ENCODE measurements at places on chromosomes 2 and 18.

GRCh38 chr2:136966485-136966884, 201.1 kb downstream of the THSD7B start:
- DNase-seq = no peak

DNA sequence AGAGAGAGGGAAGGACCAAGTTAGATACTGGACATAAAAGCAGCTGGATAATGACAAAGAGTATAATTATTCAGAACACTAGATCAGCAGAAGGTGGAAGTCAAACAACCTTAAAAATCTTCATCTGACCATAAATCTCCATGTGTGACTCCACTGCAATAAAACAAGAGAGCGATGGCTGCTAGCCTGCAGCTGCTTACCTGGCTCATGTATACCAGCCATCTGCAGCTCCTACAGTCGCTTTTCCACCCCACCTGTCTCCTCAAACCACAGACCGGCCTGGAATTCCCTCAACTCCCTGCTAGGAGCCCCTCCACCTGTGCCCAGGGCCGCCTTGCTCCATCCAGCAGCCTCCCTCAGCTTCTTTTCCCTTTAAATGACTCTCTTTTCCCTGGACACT, 64.5 kb downstream of the SLC4A5 start:
- DNase-seq = no peak

DNA sequence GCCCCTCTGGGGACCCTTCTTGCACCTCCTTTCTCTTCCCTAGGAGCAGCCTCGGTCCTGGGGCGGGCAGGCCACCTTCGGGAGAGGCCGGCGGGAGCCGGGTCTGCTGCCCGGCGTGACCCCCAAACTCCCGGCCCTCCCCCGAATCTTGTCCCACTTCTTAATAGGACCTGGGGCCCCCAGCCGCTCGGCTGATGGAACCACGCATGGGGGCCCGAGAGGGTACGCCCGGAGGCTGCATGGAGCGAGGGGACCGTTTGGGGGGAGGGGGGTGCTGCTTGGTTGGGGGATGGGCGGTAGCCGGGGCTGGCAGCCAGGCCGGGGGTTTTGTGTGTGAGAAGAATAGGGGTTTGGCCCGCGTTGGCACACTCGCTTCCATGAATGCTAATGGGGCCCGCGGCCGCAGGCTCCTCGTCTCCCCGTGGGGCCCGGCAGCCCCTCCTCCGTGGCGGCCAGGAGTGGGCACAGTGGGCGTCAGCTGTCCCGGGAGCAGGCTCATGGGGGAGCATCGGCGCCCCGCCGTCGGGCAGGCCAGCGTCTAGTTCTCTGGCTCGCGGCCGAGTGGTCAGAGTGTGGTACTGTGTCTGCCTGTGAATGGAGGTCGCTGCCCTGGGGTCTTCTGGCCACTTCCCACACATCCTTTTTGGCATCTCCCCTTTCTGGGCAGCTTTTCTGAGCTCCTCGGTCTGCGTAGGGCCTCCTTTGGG, 1.0 kb downstream of the GAREM2 start:
- DNase-seq = no peak

DNA sequence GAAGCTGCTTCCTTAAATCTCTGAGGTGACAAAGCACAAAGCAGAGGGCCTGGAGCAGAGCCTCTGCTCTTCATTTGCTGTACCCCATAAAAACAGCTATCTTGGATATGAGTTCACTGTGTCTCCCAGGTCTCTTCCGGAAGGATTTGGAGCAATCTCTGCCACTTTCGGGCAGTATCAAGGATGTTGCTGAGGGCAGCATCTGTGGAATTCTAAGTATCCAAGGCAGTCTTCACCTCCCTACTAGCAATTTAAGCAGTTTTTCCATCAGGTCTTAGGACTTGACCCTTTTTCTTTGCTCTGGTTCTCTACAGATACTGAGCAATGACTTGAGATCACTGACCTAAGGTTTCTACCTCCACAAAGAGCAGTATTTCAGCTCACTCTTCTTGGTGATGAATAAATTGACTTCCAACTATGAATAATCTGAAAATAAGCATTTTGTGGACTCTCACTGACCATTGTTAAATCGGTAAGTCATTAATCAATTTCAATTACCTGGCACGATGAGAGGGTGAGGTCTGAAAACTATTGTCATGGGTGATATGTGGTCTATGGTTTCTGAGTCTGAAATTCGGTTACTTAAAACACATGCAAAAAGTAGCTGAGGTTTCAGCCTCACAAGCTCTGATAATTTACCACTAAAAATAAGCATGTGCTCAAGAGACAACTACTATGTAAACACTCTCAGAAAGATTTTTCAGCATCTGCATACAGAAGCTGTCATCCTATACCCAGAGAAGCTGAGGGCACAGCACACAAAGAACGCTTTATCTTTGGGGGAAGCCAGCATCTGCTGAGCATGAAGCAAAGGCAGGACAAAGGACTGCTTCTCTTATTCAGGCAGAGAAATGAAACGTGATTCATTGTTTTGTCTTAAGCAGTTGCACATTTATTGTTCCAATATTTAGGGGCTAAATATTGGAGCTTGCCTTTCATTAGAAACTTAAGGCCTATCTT, 32.1 kb upstream of the SPATS2L start:
- no peak for DNase-seq

- no peak for DNase-seq
These were observed 21.9 kb upstream of the PAX3 start for GRCh38 chr2:222320436-222321395.

GRCh38 chr2:95122197-95122551, 566 bp upstream of the MRPS5 start:
- no peak for DNase-seq

GRCh38 chr2:72289736-72290135, 142.1 kb upstream of the CYP26B1 start:
- no peak for DNase-seq

- no peak for DNase-seq
These were observed 54.7 kb downstream of the MDH1 start for GRCh38 chr2:63643486-63643885.

DNA sequence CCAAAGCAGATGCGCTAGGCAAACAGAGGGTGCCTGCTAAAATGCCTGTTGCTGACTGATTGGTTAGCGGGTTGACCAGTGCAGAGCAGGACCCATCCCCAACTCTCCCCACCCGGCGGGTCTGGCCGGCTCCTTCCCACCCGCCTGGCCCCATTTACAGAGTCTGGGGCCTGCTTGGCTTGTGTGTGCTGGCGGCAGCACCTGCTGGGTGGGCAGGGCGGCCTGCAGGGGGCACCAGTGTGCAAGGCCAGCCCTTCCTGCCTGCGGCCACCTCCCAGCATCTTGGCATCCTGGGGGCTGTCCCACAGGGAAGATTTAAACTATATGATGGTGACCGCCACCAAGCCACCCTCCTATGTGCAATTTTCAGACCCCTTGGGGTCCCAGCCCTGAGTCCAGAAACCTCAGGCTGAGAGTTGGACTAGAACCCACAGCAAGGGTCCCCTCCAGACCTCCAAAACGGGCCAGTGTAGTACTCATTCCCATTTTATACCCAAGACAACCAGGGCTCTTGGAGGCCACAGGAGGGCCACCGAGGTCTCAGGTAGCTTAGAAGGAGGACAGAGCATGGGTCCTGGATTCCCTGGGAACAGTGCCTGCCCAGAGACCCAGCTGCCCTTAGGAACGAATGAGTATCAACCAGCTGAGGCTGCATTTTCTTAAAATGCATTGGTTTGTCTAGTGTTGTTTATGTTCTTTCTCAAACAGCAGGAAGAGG, 173.6 kb downstream of the SMAD7 start:
- peak; percentile 77 for DNase-seq

GRCh38 chr2:160310118-160310828, 110.2 kb upstream of the ITGB6 start:
- no peak for DNase-seq

- no peak for DNase-seq
These were observed 356.2 kb downstream of the GPD2 start for GRCh38 chr2:156792242-156792840.

GRCh38 chr2:215439404-215439803, 3.5 kb upstream of the FN1 start:
- DNase-seq = no peak

GRCh38 chr18:49738721-49739120, 74.6 kb downstream of the ACAA2 start:
- DNase-seq = no peak

- no peak for DNase-seq
These were observed 133.5 kb downstream of the SPTBN1 start for GRCh38 chr2:54589340-54590215.

DNA sequence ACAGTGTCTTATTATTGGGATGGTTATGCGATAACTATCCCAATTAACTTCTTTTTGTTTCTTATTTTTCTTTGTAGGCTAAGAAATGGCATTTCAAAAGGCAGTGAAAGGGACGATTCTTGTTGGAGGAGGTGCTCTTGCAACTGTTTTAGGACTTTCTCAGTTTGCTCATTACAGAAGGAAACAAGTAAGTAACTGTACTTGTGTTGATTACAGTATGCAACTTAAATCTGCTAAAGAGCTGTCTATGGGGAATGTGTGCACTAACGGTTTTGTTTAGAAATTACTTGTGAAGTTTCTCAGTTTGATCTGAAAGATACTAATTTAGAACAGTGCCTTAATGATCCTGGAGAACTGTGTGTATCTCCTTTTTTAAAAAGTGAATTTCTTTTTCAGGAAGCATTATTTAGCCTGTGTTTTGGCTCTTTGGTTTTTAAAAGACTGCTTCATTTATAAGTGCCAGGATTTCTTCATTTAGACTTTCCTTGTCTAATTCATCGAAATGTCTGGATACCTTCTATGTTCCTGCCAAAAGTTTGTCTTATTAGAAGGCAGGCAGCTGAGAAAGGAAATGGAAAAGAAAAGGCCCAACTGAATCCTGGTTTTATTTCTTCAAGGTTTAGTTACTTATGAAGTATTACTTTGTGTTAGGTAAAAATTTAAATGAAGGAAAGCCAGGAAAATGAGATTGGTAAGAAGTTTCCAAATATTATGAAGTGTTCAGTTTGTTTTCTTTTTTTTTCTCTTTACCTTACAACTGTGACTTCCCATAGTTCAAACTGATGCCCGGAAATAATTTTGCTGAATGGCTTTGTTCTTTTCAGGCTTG, 40.1 kb downstream of the GPD2 start:
- DNase-seq = no peak

GRCh38 chr2:238927746-238928519, 80.0 kb downstream of the TWIST2 start:
- DNase-seq = no peak

Data from HEK293T (cell line).